H54 (cell line): ENCODE measurements at places on chromosomes 11 and 22.
A peak's percentile ranks its signal among the peaks of the same experiment; 100 is the strongest.

- no peak for DNase-seq
These were observed 1.4 kb downstream of the MFNG start for GRCh38 chr22:37484480-37485394.

DNA sequence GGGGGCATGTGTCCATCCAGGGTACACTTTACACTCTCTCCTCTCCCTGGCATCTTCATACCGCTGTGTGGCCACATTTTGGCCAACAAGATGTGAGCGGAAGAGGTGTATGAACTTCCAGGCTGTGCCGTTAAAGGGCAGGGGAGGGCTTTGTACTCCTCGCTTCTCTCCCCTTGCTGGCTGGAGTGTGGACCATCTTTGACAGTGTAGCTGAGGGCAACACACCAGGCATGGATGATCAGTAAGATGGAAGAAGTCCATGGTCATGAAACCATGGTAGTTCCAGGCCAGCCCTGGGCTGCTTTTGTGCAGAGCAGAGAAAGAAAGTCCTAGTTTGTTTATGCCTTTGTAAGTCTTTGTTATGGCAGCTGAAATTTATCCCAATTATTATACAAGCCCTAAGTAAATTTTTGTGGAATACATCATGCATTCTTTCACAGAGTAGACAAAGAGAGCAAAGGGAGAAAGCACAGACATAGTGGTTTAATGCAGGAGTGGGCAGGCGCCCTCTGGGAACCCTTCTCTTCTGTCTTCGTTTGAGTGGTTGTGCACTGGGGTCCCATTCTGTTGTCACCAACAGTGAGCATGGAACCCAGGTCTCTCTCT, 70.4 kb downstream of the FBXO7 start:
- DNase-seq, result no peak

DNA sequence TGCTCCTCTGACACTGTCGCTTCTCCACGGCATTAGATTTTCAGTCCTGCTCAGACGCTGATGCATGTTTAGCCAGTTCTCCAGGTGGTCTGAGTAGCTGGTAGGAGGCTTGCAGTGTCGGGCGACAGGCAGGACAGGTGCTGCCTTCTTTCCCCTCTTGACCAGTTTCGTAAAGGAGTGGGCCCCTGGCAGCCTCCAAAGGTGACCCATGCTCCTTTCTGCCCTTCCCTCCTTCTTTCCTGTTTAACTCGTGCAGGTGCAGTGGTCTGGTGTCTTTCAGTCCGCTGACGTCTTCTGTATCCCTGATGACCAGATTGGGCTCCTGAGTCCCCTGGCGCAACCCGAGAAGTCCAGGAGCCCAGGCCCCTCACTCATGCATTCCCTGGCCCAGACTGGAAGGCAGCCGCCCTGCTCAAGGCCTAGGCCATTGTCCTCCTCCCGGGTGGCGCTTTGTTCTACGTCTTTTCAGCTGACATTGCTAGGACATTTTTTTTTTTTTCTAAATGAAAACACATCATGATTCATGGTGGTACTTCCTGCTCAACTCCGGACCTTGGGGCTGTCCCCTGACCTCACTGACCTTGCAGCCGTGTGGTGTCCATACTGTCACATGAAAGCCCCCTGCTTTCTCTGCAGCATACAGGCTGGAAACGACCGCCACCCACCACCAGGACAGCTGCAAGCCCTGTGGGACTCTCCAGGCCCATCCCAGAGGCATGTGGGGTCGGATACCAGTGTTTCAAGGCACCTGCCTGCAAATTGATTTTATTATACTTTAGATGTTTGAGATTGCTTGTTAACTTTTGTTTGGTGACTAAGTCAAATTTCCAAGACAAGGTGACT, 25.5 kb upstream of the TXNRD2 start:
- no peak for DNase-seq

DNA sequence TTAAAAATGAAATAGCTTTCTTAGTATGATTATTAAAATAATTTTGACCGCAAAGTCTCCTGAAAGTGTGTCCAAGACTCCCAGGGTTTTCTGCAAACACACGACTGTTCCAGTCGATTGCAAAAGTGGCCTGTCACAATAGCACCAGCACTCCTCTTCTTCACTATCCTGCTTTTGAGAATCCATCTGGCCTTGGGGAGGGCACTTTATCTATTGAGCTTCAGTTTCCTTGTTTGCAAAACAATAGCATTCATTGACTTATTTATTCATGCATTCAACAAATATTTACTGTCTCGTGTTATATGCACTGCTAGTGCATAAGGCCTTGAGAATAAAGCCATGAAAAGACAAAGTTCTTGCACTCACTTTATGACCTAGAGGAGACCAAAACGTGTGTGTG, 96.2 kb upstream of the NTM start:
- DNase-seq, result no peak

- no peak for DNase-seq
These were observed 20.5 kb downstream of the MRE11 start for GRCh38 chr11:94472916-94473799.

- DNase-seq, result no peak
These were observed 67.4 kb downstream of the ZBTB44 start for GRCh38 chr11:130247319-130247718.

DNA sequence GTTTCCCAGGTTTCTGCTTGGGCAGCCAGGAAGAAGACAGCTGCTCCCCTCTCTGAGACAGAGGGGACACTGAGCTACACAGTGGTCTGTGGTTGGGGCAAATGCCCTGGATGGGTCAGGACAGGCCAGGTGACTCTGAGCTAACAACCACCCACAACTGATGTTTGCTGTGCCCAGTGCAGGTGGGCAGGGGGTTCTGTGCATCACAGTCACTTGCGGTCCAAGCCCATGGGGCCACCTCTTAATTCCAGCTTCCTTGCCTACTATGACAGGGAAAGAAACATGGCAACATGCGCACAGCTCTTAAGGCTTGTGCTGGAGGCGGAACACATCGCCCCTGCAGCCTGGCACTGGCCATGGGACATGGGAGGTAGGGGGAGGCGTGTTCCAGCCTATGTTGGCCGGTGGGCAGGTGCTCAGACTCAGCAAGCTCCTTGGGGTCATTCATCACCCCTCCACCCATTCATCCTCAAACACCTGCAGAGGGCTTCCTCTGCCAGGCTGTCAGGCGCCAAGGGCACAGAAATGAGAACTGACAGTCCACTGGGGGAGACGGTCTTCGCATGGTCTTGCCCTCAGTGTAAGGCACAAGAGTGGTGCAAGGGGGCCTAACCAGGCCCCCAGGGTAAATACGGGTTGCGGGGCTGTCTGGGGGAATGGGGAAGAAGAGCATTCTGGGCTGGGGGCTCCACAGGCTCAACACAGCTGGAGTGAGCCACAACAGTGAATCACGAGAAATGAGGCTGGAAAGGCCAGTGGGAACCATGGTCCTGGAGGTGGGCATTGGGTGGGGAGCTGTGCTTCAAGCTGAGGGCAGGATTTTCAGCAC, 55.6 kb downstream of the ARFGAP3 start:
- no peak for DNase-seq

DNA sequence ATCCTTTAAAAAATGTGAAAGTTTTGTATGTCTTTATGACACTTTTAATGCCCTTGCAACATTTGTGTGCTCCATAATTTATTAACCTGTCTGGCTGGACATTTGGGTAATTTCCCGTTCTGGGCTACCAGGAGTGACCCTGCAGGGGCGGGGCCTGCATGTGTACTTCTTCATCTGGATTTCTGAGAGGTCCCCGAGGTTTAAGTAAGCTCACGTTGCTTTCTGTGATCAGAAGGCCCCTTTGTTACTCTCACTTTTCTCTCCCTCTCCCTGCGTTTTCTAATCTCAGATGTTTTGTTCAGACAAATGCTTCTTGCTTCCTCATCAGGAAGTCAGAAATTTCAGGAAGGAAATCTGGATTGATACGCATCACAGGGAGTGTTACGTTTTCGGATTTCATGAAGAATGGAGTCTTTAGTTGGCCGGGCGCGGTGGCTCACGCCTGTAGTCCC, 78.9 kb upstream of the CRYBB3 start:
- DNase-seq, result no peak

DNA sequence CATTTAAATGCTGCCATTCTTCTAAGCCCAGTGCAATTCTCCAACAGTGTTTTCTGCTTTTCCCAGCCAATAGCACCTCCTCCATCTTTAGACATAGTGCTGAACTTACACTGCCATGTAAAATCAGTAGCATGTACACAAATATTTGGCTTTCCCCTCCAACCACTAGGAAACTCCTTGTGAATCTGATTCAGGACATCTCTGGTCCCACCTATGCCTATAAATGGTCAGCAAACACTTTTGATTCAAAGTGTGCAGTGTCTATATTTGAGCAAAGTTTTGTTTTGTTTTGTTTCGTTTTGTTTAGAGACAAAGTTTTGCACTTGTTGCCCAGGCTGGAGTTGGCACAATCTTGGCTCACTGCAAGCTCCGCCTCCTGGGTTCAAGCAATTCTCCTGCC, 24.8 kb downstream of the YPEL4 start:
- no peak for DNase-seq

DNA sequence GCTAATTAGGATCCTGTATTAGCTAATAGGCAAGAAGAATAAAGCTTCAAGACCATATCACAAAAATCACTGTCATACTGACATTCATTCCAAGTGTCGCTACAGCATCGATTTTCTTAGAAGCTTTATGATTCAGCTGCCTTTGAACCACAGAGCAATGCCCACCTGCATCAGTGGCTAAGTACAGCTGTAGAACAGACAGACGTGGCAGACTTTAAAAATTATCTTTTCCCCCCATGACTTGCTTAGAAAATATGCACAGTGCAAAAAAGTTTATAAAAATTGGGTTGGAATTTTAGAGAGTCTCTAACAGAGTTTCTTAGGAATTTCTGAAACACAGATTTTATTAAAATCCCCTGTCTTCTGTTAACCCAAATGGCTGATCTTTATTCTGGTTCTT, 120.8 kb downstream of the CADM1 start:
- no peak for DNase-seq

DNA sequence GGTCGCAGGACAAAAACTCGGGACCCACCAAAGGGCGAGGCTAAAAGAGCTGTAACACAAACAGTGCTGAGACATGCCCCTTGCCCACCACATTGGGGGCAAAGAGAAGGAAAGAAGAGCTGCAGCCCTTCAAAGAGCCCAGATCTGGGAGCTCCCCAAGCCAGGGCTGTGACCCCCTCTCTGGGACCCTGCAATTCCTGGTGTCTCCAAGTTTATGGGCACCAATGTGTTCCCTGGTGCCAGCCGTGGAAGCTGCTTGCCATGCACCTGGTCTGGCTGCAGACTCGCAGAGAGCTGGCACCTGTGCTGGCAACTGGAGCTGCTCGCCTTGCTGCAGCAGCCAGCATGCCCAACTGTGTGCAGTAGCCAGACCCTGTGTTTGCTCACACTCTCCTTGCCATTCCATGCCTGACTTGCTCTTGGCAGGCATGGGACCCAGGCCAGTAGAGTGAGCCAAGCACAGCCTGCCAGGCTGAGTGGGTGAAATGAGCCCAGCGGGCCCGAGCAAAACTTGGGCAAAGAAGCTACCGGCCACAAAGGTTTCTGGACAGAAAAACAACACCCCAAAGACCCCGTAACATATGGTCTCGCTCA, 16.0 kb downstream of the RRP8 start:
- no peak for DNase-seq

GRCh38 chr22:32245042-32245441, 10.1 kb downstream of the SLC5A4 start:
- no peak for DNase-seq

GRCh38 chr11:26731084-26731456, 9.2 kb upstream of the SLC5A12 start:
- DNase-seq, result no peak

DNA sequence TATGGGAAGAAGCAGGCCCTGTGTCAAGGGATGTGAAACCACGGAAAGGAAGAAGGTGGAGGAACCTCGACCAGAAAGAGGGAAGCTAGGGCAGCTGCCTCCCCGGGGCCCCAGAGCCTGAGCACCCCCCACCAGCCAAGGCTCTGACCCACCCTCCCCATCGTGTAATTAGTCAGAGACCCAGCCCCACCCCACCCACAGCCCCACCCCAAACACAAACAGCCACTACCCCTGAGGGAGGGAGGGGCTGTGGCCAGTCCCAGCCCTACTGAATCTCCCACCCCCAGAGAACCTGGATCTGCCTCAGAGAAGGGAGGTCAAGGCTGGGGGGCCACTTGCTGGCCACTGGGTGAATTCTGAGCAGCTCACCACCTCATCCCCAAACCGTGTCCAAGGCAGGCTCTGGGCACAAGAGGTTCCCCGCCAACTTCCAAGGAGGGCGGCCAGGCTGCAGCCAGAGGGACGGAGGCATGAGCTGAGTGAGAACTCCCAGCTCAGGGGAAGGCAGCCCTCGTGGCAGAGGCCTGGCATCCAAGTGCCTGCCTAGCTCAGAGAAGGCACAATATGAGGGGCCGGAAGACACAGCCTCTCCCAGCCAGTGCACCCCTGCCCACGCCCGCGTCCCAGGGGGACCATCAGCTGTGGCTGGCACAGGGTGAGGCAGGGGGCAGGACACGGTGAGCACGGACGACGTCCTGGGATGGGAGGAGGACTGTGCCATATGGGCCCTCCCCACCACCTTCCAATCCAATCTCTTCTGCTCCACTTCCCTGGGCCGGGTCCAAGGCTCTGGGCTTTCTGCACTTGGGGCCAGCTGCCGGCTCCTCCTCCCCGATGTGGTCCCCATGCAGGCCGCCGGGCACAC, 2.7 kb downstream of the PLXNB2 start:
- DNase-seq, result no peak

DNA sequence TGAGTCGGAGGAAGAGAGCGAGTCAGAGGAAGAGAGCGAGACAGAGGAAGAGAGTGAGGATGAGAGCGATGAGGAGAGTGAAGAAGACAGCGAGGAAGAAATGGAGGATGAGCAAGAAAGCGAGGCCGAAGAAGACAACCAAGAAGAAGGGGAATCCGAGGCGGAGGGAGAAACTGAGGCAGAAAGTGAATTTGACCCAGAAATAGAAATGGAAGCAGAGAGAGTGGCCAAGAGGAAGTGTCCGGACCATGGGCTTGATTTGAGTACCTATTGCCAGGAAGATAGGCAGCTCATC, 780 bp downstream of the TRIM44 start:
- DNase-seq, result no peak

GRCh38 chr22:36194971-36195370, 6.6 kb downstream of the APOL4 start:
- peak; percentile 18 for DNase-seq

DNA sequence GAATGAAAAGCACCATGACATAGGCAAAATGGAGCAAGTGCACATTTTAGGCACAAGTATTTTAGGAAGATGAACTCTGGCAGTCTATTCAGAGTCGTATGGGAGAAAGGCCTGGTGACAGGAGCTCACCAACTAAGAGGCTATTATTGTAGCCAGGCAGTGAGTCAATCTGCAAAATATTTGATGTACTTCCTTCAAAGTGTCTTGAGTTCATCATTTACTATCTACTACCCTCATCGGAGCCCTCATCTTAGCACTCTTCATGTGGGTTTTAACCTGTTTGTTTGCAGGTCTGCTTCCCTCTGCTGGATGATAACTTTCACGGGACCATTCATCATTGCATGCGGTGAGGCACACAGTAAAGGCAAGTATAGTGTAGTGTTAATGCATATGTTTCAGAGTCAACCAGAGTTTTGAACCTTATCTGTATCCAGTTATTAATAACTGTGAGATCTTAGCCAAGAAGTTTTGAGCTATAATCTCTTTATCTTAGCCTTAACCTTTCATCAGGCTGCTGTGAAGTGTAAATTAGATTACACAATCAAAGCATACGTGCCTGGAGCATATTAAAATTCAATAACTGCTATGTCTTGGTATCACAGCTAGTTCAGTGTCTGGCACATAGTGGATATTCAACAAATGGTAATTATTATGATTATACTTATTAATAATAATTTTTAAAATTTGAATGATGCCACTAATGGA, 70.9 kb upstream of the SC5D start:
- no peak for DNase-seq
